Stimulated activated CD4-positive, alpha-beta T cell treated with anti-CD3 and anti-CD28 coated beads, Interleukin-12 subunit alpha, Interleukin-12 subunit beta, amount 100 ng/mL, for 24 hours (primary cell): ENCODE measurements at places on chromosomes 1 and 21.

DNA sequence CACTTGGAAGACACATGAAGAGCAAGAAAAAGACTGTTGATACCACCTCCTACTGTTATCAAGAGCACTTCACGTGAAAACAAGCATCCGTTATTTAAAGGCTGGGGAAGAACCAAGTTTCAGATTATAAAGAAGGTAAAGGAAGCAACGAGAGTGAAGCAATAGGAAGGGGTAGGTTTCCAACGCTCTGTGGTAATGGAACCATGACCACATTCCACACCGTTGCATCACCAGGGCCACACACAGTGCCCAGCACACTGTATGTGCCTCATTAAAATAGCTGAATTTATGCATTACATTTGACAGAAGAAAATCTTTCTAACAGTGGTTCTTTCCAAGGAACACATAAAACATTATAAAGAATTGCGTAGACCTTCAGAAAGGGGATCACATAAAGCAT lies 435.8 kb downstream of the MRPL39 start:
- DNase-seq: no peak

GRCh38 chr21:43639470-43640353 lies 19.6 kb downstream of the HSF2BP start:
- no peak for DNase-seq

DNA sequence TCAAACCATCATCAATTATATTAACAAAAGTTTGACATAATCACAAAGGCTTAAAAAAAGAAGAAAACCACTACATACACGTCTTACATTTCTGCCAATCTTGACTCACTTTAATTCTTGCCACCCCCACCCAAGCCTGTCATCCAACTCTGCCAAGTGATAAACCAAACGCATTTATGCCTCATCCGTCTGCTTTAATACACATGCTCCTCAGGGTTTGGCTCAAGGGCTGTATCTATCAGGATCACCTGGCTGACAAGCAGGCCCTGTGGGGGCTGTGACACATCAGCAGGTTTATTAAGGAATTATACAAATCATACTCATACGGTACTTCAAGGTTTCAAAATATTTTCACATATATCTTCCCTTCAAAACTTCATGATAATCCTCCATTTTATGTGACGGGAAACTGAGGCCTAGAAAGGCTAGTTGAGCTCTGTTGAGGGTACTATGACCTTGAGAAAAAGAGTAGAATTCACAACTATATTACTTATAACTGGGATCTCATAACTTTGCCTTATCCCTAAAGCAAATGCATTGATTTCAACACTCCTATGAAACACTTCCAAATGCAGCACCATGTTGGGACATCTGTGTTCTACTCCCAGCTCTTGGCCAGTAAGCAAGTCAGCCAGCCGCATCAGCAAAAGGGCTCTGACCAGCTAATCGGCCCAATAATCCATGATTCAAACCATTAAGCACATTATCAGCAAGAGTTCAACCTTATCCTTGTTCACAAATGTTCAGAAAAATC lies 8.7 kb downstream of the SORT1 start:
- DNase-seq: no peak

- no peak for DNase-seq
Observed at GRCh38 chr21:40835184-40835694, 11.7 kb downstream of the DSCAM start.
